ENCODE measurements at places on chromosomes 13 and 19.

GRCh38 chr13:23579896-23580683 is 9.9 kb downstream of the TNFRSF19 start:
- no peak for DNase-seq

GRCh38 chr13:73365681-73366080 is 306.9 kb downstream of the KLF5 start:
- no peak for DNase-seq

DNA sequence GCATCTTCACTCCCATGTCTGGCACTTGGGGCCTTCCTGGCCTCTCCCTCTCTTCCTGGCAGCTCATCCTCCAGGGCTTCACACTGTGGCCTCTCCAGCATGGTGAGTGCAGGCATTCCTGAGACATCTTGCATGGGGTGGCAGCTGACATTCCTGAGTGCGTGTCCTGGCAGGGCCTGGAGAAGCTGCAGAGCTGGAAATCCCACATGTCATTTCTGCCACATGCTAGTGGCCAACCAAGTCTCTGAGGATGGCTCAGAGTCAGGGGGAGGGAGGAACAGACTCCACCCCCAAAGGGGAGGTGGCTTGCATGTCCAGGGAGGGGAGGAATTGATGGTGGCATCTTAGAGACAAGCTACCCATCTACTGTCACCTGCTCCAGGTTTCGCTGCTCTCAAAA is 41.6 kb upstream of the AMER2 start:
- DNase-seq: no peak

GRCh38 chr13:99737481-99738245 is 233.9 kb downstream of the ZIC5 start:
- no peak for DNase-seq

DNA sequence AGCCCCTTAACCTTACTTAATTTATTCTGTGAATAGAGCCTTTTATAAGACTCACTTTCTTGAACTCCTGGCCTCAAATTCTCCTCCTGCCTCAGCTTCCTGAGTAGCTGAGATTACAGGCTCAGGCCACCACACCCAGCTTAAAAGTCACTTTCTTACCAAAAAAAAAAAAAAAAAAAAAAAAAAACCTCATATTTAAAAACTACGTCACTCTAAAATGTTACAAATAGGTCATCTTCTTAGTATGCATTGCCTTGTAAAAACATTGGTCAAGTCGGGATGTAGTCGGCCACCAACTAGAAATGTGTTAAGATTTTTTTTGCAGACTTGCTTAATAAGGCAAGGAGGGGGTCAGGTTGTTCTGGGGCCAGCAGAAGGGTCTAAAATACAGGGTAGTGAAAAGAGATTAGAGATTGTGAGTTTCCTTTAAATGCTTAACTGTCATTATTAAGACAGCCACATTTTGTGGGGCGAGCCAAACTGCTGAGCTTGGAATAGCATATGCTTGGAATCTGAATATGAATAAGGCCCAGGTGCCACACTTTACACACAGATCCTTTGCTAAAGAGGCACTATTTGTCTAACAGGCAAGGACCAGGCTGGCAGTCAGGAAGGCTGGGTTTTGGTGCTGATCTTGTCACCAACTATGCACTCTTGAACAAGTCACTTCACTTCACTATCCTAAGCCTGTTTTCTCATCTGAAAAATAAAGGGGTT is 16.5 kb upstream of the IL17D start:
- DNase-seq: no peak

DNA sequence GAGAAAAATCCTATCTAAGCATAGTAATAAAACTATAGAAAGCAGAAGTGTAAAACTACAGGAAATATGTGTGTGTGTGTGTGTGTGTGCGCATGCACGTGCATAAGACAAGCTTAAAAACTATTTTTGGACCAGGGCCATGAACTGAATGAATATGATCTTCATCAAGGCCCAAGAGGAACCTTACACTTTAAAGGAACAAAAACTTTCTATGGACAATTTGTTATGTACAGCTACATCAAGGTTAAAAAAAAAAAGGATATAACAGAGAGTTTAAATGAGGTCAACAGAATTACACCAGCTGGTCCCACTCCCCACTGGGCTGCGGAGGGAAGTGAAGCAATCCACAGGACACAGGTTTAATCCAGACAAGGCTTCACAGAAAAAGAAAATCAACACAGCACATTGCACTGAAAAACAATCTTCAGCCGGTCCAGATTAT is 151.1 kb downstream of the LHFPL6 start:
- DNase-seq: no peak

- no peak for DNase-seq
Measured at GRCh38 chr13:80716610-80717081, 375.7 kb upstream of the SPRY2 start.

GRCh38 chr13:20090349-20090748 is 70.5 kb downstream of the GJA3 start:
- no peak for DNase-seq

GRCh38 chr19:17766543-17767131 is 15.4 kb downstream of the FCHO1 start:
- no peak for DNase-seq
